HFFc6 (cell line): ENCODE measurements at places on chromosomes 16 and 17. TPM values are rescaled to one million over a fixed set of nuclear protein-coding genes. Genes with fewer than 3 reads are reported as not detected.

DNA sequence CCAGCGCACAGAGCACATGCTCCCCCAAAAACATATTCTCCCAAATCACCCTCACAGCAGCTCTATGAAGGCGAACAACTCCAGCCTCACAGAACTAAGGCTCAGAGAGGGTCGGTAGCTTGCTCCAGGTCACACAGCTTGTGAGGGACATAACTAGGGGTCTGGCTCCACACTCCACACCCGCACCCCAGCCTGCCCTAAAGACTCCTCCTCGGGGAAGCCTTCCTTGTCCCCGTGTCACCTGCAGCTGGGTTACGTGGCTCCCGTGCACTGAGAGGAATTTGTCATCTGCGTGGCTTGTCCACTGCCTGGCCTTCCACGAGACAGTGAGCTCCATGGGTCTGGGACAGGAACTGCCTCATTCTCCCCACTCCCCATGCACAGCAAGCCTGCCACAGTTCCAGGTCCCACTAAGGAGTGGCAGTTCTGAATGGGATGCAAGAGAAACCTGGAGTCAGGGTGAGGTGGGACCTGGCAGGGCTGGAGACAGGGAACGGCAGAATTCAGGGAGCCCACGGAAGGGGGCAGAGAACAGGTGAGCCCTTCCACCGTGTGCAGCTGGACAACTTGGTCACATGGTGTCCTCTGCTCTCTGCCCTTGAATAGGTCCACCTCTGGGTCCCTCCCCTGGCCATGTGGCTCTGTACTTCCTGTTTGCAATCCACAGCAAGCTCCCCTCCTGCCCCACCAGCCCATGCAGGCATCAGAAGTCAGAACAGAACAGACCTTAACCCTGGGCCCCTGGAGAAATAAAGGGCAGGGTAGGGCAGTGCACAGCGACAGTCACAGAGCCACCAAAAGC is 27.4 kb downstream of the TNFRSF13B start:
- no peak for DNase-seq

Gene CSH2
- not detected in 2 replicates for total RNA-seq

DNA sequence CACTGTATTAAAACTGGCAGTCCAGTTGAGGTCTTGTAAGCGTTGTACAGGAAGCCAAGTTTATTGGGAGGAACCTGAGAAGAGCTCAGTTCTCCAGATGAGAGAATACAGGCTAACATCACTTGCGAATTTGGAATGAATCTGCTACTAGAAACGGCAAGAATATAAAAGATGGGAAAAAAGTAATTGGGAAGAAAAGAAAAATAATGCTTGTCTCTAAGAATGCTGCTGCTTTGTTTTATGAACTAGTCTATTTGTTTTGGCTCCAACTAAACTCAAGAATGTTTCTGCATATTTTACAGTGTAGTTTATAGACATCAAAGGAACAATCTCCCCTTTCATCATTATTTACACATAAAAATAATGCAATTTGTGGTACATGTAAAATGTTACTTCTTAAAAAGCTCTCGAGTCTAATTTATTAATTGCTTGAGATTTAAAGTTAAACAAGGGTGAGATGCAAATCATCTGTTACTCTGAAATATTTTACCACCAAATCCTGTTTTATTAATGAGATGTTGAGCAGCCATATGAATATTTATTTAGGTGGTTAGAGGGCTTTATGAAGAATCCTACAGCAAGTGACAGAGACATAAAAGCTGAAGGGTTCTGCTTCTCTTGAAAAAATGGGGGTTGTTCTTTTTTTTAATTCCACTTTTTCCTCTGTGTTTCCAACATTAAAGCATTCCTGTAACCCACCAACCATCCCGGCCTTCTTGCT is 162.1 kb upstream of the AXIN2 start:
- peak; percentile 3 for DNase-seq

Gene SHBG
- 0.81 to 1.2 TPM (median 0.92 TPM) in 3 replicates for total RNA-seq

Gene ARL5C
- total RNA-seq: not detected in 3 replicates

- no peak for DNase-seq
These were observed 34.1 kb downstream of the CUEDC1 start for GRCh38 chr17:57920916-57921703.

GRCh38 chr16:77840673-77841501 is 52.5 kb downstream of the VAT1L start:
- DNase-seq: no peak

DNA sequence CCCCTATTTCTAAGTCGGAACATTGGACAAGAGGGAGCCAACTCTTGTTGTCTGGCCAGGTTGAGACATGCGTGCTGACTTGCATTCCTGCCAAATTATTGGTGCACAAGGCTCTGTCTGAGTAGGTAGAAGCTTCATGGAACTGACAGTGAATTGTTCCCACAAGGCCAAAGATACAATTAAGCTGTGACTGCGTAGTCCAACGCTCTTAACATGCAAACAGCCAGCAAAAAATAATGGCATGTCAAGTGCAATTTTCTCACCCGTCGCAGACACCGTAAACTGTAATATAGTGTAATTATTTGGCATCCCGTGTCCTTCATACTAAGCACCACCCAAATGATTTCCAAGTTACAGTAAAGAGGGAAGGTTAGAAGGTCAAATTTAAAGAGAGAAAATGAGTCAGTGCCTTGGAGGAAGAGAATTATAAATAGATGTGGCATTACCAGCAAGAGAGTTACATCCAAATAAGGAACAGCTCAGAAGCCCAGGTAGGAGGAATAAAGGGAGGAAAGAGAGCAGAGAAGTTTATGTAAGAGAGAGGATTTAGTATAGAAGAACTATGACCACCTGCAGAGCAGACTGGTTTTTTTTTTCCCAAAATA is 21.8 kb downstream of the CDH8 start:
- DNase-seq: no peak

DNA sequence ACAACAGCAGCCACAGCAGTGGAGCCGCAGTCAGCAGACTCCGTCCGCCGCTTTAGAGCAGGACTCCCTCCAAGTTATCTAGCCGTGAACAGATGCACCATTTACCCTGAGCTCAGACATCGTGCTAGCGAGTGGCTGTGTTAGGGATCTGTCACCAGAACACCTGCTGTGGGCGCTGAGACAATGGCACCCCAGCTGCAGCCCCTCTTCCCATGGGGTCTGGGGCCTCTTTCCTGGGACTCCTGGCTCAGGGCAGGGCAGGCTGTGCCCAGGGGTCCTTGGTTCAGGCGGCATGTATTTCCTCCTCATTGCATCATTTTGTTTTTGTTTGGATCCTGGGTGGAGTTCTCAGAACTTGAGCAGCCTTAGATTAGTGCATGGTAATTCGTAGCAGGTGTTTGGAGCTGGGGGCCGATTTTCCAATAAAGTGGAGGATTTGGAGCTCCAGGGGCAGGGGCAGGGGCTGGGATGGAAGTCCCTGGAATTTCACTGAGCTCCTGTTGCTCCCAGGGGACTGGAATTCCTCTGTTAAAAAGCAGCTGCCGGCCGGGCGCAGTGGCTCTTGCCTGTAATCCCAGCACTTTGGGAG is 23.4 kb downstream of the NMRAL1 start:
- no peak for DNase-seq

DNA sequence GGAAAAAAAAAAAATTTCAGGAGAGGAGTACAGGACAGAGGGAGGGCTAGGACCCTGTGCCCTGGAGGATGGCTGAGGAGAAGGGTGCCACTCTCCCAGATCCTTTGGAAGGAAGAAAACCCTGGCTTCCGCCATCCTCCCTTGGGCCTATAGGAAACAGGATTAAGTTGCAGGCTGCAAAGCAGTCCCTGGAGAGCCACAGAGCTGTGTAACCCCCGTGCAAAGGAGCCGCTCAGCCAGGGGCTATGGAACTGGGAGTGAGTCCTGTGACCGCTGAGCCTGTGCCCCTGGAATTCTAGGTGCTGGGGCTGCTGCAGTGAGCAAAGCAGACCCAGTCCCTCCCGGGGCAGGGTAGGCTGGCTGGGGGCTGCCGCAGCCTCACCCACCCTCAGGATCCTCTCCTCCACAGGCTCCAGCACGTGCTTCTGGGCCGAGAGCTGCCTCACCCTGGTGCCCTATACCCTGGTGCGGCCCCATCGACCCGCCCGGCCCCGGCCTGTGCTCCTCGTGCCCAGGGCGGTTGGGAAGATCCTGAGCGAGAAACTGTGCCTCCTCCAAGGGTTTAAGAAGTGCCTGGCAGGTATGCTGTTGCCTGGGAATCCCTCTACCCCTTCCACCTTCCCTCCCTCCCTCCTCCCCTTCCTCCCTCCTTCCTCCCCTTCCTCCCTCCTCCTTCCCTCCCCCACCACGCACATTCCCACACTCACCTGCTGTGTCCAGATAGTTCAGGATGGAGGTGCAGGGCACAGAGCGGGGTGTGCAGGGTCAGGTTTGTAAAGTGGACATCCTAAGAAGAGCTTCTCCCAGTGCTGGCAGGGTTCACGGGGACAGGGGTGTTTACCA is 15.3 kb downstream of the SGSH start:
- DNase-seq: no peak

GRCh38 chr17:14296166-14296910 is 4.5 kb upstream of the HS3ST3B1 start:
- DNase-seq: no peak

- DNase-seq: no peak
These were observed 67.0 kb downstream of the KLHDC4 start for GRCh38 chr16:87698676-87699199.

DNA sequence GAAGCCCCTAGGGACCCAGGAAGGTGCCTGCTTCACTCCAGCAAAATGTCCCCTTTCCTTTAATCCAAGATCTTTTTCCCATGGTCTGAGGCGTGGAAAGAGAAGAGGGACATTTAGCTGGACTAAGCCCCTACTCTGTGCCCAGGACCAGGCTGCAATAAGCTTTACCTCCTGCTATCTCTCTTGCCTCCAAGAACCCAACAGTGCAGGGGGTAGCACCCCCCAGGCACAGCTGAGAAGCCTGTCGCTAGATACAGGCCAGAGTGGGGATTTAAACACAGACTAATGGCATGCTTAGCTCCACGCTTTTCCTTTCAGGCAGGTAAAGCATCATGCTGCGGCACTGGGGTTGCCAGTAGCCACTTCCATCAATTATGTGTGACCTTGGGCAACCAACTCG is 24.5 kb upstream of the CCL1 start:
- no peak for DNase-seq

DNA sequence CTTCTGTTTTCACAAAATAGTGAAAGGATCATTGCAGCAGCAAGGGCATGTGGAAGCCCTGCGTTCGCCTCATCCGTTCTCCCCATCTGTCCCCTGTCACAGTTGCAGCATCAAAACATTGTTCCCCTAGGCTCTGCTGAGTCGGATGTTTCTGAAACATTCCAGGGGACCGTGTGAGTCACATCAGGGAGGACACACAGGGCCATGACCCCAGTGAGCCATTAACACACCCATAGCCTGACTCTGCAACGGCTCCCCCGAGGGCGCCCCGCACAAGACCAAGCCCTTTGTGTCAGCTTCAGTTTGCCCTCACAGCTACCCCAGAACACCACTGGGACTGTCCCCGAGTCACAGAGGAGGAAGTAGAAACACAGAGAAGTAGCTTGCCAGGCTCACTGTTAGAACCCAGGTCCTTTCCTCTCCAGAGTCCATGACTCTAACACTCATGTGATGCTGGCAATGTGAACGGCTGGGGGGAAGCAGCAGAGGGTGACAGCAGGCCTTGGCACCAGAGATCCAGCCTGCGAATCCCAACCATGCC is 63.3 kb upstream of the HSBP1 start:
- DNase-seq: no peak

DNA sequence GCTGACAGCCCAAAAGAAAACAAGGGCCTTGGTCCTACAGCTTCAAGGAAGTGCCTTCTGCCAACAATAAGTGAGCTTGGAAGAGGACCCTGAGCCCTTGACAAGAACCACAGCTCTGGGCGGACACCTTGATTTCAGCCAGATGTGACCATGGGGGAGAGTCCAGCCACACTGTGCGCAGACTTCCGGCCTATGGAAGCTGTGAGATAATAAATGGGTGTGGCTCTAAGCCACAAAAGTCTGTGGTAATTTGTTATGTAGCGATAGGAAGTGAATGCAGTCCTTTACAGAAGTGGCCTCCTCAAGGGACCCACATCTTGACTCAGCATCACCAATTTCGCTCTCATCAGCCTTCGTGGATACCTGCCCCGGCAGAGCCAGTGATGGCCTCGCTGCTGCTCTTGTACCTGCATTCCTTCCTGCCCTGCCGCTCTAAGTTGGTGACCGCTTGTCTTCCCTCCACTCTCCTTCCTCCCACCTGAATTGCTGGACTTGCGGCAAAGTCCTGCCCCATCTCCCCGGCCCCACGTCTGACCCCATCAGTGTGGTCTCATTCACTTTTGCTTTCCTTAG is 29.3 kb downstream of the PRSS54 start:
- no peak for DNase-seq

Gene PRSS21
- total RNA-seq: not detected in 2 replicates

DNA sequence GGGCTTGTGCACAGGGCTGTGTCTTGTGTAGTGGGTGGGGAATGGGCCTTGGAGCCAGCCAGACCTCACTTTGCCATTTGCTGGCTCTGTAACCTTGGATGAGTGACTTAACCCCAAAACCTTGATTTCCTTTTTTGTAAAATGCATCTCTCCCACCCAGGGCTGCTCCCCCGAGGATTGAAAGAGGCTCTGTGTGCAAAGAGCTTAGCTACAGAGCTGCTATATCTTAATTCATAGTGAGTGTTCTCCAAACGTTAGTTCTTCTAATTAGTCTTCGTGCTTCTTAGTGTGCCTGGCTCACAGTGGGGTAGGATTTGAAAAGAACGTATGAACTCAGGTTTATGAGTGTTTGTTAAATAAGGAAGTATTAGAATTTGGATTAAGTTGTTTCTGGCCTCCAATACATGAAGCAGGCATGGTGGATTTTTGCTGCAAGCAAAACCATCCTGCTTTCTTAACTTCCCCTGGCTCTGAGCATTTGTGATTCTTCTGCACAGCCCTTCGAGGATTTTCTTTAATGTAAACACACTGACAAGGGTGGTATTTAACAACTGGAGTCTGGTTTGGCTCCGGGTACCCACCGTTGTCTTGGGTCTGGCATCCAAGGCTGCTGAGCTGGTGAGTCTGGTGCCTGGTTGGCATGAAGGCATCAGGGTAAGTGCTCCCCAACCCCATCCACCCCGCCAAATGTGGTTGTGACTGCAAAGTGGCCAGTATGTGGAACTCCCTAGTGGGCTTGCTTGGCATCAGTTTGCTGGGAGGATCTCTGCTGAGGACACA is 29.7 kb downstream of the KSR1 start:
- DNase-seq: no peak

Gene MYCBPAP
- 0.24 to 0.76 TPM (median 0.37 TPM) in 3 replicates for total RNA-seq

- DNase-seq: no peak
These were observed 25.6 kb downstream of the SOX9 start for GRCh38 chr17:72146371-72146770.
